Prostate gland (tissue), 2 donors: ENCODE measurements at places on chromosomes 3 and 15.

DNA sequence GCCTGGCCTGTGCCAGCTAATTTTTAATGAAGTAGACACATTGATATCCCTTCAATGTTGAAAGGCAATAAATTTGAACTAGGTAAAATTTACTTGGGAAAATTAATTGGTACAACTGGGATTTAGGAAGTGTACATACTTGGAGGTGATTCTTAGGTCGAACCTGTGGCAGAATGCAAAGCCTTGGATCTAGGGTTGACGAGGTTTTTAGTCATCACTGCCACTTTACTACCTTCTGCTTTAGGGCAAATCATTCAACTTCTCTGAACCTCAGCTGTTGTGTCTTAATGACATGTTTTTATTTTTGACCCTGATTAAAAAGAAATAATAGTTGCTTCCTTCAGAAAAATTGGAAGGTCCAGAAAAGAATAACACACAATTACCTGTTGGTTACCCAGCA, 2.5 kb downstream of the APPL1 start:
- DNase-seq: no peak

DNA sequence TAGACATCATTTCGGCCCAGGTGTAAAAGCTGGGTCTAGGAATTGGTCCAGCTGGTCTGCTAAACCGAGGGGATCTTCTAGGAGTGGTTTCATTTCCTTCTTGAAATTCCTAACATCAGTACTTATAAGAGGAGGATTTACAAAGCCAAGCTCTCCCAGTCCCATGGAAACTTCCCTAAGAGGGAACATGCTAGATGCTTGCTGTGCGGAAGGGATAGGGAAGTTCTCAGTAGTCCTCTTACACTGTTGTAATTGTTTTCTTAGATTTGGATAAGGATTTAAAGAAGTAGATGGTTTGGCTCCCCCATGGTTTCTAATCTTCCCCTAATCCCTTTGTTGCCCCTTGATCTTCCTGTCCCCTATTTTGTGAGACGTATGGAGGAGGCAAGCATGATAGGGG, 89.7 kb upstream of the XCR1 start:
- no peak for DNase-seq

GRCh38 chr3:182979103-182979673, 1.1 kb downstream of the DCUN1D1 start:
- no peak for DNase-seq

- DNase-seq: no peak
Observed at GRCh38 chr3:159620281-159620680, 368.4 kb upstream of the IL12A start.

DNA sequence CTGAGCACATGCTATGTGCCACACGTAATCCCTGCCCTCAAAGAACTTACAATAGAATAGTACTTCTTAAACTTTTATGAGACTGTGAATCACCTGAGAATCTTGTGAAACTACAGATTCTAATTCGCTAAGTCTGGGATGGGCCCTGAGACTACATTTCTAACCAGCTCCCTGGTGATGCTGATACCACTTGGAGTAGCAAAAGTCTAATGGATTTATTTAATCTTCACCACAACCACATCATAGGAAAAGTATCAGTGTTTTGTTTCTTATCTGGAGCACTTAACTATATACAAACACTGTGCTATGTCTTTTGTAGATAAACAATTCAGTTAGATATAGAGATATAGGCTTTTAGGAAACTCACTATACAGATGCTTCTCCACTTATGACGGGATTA, 23.8 kb upstream of the TCF12 start:
- no peak for DNase-seq

DNA sequence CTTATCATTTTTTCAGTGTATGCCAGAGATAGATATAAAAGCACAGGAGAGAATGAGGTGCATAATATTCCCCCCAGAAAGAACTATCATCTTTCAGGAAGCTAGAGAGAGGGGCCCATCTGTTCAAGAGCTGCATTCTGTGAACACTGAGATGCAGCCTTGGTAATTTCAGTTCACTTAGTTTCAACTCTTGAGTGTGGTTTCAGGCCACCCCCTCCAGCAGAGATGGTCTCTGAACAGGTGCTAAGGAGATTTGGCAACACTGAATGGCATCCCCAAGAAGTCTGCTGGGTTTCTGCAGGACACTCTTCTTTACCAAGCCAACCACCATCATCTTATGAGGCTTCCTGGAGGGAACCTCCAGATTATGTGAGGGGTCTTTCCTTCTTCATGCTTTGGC, 30.4 kb upstream of the LIMD1 start:
- DNase-seq: no peak

GRCh38 chr3:30418443-30418842, 188.0 kb upstream of the TGFBR2 start:
- DNase-seq: no peak

DNA sequence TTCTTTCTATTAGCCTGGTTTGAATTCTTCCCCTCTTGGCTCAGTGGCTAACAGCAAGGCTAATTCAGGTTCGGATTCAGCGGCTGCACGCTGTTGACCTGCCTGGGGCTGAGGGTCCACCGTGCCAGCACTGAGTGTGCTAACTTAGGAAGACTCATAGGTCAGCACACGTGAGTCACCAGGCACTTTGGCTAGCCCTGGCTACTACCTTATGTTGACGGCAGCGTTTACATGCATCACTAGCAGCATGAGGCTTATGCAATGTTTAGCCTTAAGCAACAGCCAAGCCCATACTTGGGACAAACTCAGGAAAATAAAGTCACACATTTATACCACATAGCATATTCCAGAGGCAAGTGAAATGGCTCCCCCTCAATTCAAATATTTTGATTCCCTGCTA, 137.7 kb downstream of the RAB11A start:
- no peak for DNase-seq

DNA sequence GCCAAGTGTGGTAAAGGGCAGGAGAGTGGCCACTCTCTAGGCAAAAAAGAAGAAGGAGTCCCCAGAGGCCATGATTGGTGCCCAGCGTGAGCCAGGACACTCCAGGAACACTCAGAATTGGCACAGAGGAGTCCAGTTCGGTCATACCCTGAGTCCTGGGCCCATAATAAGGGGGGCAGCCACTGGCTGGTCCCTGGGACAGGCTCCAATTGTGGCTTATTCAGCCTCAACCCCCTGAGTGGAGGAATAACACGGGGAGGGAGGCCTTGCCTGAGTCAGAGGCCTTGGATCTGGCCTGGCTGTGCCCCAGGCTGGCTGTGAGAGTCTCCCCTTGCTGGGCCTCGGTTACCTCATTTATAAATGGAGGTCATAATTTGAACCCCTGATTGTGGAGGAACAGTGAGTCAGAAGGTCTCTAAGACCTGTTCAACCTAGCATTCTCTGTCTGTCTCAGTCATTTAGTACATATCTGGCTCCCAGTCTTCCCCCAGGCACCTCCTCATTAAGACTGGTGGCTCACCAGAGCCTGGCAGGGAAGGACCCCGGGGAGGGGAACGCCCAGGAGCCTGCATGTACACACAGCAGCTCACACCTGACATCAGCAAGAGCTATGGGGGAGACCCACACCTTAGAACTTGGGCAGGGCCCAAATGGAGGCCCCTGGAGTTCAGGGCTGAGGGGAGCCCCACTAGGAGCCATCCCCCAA, 95.9 kb upstream of the ATP2B2 start:
- no peak for DNase-seq

DNA sequence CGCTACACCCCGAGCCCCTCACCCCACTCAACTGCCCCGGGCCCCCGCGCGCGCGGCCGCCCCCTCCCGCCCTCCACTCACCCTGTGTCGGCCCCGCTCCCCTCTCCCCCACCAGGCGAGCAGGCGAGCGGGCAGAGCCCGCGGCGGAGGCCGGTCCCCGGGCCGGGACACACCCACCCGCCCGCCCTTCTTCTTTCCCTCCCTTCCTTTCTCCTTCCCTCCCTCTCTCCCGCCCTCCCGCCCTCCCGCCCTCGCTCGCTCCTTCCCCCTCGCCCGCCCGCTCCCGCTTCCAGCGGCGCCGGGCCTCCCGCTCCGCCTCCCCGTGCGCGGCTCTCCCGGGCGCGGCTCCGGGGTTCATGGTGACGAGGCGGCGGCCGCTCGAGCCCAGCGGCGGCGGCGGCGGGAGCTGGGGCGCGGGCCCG, at the start of gene CTDSPL:
TSS of gene CTDSPL (plus strand) at position 261 of the 422 bp plus-strand sequence. CDS start 320 bp downstream, outside the sequence.
- no peak for DNase-seq

- no peak for DNase-seq
Observed at GRCh38 chr3:164326714-164327113, 751.6 kb downstream of the SI start.

GRCh38 chr15:35304389-35304788, 219.3 kb upstream of the NANOGP8 start:
- no peak for DNase-seq

DNA sequence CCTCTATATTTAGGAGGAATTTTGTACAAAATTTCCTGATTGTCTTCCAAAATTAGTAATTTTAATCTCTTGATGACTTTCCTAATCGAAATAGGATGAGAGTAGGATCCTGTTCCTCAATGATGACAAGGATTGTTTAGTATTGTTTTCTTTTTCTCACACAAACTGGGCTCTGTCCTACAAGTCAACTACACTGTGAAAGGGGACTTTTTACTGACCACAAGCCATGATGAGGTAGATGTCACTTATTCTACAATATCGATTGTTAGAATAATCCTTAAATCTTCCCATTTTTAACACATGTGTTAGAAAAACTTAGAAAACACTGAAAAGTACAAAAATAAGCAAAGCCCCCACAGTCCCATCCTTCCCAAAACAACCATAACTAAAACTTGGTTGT, 35.8 kb upstream of the TSC22D2 start:
- no peak for DNase-seq

- peak; percentile 70 for DNase-seq
Observed at GRCh38 chr3:45538641-45538986, 55.9 kb upstream of the LIMD1 start.

- no peak for DNase-seq
Observed at GRCh38 chr3:41080141-41080540, 119.2 kb upstream of the CTNNB1 start.

- DNase-seq: no peak
Observed at GRCh38 chr3:71587958-71588357, 4.4 kb upstream of the FOXP1 start.

- DNase-seq: no peak
Observed at GRCh38 chr3:48885753-48886152, 12.9 kb downstream of the SLC25A20 start.

GRCh38 chr3:156033428-156033827, 87.0 kb upstream of the KCNAB1 start:
- no peak for DNase-seq

DNA sequence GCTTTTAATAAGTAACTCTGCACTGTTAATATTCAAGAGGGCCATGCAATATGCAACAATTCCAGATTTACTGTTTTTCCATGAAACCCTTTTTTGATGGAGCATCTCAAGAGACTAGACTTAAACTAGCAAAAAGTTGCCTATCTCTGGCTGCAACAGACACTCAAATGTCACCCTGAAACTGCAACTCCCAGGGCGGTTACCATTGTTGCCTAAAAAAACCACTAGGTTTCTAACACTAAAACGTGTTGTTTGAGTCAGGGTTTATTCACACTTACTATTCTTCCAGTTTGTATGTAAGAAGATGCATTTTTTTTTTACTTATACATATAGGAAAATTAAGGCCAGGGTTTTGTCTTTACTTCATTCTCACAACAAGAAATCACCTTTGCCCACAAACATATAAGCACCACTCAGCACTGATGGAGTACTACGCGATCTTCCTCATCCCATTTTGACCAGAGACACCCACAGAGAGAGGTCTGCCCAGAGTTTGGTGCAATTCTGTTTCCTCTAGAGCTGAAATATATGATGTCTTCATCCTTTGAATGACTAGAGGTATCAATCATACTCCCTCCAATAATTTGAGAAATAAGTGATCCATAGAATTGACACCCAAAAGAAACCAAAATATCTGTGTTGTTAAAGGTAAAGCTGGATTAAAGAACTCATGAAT, 124.0 kb upstream of the SNTN start:
- no peak for DNase-seq

- no peak for DNase-seq
Observed at GRCh38 chr15:100919481-100920405, 586 bp downstream of the LRRK1 start.

DNA sequence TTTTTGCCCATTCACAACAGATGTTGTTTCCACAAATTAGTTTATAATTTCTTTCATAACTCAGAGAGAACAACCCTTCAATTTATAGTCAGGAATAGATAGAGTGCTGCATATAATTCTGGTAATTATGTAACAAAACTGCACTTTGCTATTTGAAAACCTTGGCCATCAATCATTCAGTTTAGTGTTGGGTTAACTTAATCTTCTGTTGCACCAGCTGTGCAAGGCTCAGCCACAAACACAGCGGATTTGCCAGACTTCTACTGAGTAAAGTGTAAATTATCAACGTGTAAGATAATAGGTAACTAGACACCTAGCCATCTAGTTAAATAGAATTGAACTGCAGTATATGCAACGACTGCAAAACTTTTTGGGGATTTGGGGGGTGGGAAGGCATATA, 1064.3 kb upstream of the EPHA6 start:
- DNase-seq: no peak

DNA sequence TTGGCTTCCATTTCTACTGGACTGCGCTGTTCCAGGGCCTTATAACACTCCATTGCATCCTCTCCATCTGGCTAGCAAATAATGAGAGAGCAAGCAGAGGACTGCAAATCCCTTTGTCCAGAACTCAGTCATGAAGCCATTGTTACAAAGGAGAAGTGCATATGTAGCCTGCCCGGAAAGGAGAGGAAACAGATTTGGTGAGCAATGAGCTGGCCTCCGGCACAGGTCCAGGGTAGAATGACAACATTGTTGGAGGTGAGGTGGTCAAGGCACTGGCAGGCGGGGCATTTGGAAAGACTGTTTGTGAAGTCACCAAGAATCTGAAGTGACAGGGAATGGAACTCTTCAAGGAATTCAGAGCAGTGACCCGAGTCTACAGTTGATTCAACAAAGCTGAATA, 25.0 kb upstream of the ATP1B3 start:
- no peak for DNase-seq

- no peak for DNase-seq
Observed at GRCh38 chr15:79602731-79603130, 170.6 kb downstream of the MINAR1 start.

GRCh38 chr3:131174752-131175151, 148.1 kb downstream of the NEK11 start:
- no peak for DNase-seq

GRCh38 chr3:119580067-119580760, 922 bp downstream of the ADPRH start:
- peak; percentile 16 for DNase-seq

- DNase-seq: no peak
Observed at GRCh38 chr3:41323467-41324155, 124.3 kb downstream of the CTNNB1 start.

GRCh38 chr15:85554852-85555521, 174.6 kb downstream of the AKAP13 start:
- DNase-seq: no peak

GRCh38 chr15:23516866-23517265, 48.6 kb upstream of the MKRN3 start:
- no peak for DNase-seq

- no peak for DNase-seq
Observed at GRCh38 chr15:80194914-80195313, 42.1 kb downstream of the FAH start.
